ENCODE measurements at places on chromosomes 5 and 9.
A peak's percentile ranks its signal among the peaks of the same experiment; 100 is the strongest.

GRCh38 chr5:76715486-76715735, 515 bp upstream of the F2R start:
- no peak for DNase-seq

DNA sequence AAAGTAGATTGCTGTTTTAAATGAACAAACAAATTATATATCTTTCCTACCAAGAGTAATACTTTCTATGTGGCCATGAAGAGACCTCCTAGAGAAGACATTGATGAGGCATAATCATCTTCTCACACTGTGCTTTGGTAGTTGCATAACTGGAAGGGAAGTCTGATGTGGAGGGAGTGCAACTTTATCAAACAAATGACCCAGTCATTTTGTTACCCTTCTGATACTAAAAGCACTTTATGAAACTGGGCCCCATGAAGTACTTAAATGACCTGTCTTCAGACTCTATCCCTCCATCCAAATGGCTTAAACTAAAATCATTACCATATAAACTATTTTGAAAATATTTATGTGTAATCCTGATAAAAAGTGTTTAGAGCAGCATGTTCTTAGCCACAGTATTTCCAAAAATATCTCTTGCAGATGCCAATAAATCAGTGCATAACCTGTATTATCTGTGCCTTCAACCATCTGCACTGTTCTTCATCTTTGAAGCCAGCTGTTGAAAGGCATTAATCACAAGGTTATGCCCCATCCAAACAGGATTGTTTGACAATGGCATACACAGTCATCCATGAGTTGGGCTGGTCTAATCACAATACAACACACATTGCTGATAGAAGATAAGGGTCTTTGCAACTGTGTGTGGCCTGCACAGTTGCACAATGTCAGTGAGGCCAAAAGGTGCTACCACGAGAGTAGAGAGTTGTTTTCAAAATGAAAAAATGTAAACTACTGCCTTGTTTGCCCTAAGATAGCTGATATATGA, 31.9 kb upstream of the MIER3 start:
- no peak for DNase-seq

DNA sequence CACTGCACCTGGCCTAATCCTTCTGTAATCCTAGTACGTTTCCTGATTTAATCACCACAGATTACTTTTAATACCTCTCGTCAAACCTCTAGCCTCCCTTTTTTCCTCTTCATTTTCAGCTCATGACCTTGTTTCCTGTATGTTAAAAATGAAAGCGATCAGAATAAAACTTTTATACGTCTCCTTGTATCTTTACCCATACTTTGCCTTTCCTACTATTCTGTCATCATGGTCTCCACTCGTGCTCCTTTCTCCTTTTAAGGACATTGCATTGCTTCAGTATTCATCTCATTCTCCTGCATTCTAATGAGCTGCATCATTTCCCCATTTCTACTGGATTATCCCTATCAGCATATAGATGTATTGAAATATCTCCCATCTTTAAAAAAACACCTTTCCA, 8.5 kb downstream of the CDC42SE2 start:
- DNase-seq: no peak

- DNase-seq: no peak
Observed at GRCh38 chr5:157137691-157138090, 5.0 kb downstream of the MED7 start.

GRCh38 chr9:85554349-85554748, 187.4 kb downstream of the AGTPBP1 start:
- DNase-seq: no peak

DNA sequence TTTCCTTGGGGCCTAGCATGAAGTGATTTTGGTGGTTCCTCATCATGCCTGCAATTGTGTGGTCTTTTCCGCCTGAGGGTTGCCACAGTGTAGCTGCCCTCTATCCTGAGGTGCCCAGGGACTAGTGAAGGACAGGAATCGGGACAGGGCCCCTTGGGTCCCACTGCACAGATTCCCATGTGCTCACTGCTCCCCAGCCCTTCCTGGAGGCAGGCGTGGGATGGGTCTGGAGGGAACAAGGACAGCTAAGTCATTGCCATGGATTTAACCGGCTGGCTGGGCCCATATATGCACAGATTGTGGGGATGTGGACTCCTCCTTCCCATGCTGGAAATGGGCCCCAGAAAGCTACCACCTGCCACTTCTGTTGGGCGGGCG, 122.3 kb upstream of the PITX1 start:
- no peak for DNase-seq

- DNase-seq: no peak
Observed at GRCh38 chr5:164048359-164048926, 543.0 kb downstream of the MAT2B start.

DNA sequence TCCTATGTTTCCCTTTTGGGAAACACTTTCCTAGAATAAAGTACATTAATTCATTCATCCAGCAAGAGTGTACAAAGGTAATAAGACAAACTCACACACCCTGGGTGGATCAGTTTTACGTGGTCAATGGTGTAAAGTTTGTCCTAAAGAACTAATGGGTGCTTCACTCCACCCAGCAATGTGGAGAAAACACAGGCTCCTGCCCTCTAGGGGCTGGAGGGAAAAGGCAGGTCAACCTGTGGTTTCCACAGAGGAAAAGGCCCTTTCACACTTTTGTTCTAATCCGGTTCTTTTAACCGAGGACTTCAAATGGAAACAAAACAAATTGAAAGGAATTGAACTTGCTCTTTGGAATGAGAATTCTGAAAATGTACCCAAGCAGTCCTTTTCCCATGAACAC, 80.9 kb upstream of the SPOCK1 start:
- DNase-seq: no peak

DNA sequence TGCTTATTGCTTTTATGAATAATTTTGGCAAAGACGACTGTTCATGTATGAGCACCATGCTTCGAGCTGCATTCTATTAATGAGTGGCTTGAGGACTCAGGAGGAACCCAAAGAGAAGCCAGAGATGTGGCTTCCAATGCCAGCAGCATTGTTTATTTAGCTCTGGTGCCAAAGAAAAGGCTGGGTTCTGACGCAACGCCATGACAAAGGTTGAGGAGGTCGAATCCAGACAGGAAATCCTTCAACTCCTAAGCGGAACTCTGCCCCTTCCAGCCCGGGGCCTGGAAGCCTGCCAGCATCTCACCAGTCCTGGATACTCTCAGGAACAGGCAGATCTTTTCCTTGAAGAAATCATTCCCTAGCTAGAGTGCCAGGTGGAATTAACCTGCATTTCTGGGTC, 104.4 kb downstream of the ARHGAP26 start:
- DNase-seq: no peak

DNA sequence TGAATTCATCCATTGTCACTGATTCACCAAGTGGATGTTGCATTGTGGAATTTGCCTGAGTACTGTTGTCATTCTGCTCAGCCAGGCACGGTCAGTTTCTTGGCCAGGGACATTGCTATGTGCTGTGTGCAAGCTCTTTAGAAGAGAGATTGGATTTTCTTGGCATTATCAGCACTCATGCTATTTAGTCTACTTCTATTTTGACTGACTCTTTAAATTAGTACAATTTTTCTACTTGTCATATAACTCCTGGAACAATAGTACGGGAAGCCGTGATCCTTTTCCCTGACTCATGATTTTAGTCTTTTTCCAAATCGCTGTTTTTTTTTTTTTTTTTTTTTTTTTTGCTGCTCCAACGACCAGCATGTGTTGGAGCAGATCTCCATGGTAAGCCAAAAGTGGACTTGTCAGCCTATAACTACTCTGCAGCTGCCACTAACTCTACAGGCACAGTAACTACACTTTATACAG, 129.7 kb downstream of the CDC42SE2 start:
- peak; percentile 30 for DNase-seq

DNA sequence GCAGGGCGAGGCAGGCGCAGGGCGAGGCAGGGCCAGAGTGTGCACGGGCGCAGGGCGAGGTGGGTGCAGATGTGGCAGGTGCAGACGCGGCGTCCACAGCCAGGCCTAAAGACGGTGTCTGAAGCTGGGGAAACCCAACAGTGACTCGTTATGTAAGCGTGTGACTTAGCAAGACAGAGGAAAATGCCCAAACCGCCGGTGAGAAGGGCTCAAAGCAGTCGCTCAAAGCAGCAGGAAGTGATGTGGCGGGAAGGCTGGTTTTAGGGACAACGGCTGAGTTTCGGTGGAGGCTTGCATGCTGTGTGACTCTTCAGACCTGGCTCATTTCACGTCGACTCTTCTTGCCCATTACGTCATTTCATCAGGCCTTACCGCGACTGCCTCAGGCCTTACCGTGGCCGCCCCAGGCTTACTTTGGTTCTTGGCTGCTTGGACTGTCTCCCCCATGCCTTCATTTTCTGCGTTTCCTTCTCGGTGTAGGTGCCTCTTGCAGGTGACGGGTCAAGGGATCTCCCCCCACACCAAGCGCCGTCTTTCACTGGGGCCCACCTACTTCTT, 50.5 kb upstream of the EXOC3 start:
- no peak for DNase-seq

DNA sequence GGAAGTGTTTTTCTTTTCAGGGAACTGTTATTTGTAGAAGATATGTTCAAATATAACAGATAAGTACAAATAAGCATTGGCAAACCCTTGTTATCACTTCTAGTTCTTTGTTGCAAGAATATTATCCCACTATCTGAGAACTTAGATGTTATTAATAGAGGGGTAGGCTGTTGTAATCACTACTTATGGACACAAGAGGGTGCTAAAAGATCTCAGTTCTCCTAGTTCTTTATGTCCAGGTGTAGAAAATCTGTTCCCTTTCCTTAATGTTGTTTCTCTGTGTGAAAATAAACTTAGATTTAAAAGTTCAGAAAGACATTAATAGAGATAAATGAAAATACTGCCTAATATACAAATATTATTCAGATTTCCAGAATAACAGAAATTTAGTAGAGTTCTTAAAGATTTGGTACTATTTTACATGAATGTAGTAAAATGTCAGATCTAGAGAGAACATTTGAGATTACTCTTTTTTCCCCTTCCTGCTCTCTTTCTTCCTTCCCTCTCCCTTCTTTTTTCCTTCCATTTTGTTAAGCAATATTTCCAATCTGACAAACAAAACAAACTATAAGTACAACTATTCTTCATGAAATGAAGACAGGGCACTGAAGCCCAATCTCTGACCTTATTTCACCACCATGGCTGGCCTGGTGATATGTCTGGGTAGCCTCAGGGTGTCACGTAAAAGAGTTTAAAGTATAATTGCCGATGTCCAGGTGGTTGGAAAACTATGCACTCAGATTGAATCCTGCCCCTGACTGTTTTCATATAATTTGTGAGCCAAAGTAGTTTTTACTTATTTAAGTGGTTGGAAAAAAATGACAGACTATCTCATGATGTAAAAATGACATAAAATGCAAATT, 43.6 kb upstream of the C5orf46 start:
- no peak for DNase-seq

DNA sequence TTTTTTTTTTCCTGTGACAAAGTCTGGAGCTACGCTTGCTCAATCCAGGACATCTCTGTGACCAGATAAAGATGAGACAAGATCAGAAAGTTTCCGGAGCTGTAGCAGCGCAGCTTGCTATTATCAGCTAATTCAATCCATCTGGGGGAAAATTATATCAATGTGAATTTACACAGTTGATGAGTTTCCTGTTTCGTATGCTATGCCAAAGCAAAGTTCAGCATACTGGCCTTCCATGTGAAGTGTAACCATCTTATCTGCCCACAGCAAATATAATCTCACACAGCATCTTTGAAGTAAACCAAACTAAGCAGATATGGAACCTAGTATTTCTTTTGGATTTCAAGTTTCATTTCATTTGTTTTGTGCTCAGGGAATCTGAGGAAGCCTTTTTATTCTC, 1767.7 kb downstream of the EFNA5 start:
- no peak for DNase-seq

- no peak for DNase-seq
Observed at GRCh38 chr5:140261403-140262171, 41.3 kb downstream of the PFDN1 start.

DNA sequence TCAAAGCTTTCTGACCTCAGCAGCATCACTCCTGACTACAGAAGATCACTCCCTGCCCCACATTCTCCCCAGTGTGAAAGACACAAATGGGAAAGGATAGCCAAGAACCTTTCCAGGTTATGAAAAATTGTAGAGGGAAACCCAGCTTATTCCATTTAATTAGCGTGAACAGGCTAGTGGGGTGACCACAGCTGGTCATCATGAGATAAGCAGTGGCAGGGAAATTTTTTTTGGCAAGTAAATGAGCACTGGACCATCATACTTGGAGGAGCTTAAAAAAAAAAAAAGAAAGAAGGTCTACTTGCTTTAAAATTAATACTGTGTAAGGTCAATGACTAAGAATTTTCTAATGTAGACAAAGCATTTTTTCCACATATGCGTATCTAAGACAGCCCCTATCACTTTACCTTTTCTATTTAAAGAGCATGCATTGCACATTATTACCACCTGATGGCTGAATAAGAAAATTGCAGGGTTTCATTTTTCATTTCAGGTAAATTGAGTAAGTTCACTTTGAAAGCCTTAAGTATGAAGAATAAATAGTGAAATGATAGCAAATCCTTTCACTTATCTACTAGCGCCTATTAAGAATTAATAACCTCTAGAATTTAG, 123.6 kb downstream of the ELAVL2 start:
- no peak for DNase-seq

GRCh38 chr5:171816666-171817065, 31.0 kb downstream of the SMIM23 start:
- no peak for DNase-seq

DNA sequence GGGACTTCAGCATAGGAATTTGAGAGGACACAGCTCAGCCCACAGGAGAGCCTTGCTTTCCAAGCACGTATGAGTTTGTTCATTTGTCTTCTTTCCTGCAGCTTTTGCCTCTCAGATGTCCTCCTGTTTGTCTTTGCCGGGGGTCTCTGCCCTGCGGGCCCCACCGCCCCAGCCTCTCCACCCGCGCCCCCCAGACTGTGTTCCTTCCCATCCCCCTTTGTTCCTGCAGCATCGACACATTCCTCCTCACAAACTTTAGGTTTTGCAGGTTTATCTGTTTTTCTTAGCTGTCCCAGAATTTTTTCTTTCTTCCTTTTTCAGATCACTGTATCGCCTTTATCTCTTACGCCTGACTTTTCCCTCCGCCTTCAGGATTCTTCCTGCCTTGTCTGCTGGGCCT, 18.9 kb downstream of the UBE2QL1 start:
- no peak for DNase-seq

DNA sequence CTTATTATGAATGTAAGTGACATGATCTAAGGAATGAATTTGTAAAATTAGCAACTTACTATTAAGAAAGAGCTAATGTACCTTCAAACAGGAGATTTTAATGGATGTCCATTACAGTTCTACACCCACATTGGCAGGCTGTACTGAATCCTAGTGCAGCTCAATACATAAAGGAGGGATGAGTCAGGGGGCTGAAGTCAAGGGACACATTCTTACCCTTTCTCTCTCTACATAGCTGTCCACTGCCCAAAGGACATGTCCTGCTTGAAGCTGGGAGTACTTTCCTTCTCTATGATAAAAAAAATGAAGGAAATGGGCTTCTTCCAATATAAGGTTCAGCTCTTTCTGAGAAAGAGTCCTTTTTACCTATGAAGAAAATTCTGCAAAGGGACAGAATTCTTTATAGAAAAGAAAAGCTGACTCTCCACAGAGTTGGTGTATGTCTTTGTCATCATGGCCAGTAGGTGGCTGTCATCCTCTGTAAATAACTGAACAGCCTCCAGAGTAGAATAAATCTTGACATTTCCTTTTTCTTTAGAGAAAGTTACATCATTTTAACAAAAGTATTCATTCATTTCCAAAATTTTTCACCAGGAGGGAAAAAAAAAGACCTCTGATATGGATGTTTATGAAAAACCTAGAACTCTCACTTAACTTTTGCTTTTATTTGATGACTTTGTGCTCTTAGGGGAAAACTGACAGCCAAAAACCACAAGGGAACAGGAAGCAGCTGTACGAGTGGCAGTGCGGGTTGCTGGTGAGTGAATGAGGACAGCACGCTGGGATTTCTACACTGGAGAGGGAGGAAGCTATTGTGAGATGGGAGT, 13.1 kb upstream of the IFNA14 start:
- no peak for DNase-seq

GRCh38 chr5:135367554-135367953, 31.5 kb downstream of the MACROH2A1 start:
- no peak for DNase-seq

Measured in anterior cingulate cortex (tissue), 58 donors.